T-helper 2 cell treated with Interferon-gamma antibody and Interleukin-4, amounts not matched to agents 100 ng/mL and 5 ng/mL, for 36 hours (primary cell): ENCODE measurements at places on chromosomes 2 and 18. TPM values are rescaled to one million over a fixed set of nuclear protein-coding genes. Genes with fewer than 3 reads are reported as not detected.

SCYGR4 gene
- total RNA-seq: not detected in 2 replicates

SNRNP27 gene
- 53.5 and 57.6 TPM in 2 replicates for total RNA-seq

STARD6 gene
- total RNA-seq: 0.27 TPM in 1 of 2 replicates, not detected in the other

ADCY3 gene
- 71.1 and 73.3 TPM in 2 replicates for total RNA-seq

ABCB6 gene
- total RNA-seq: 13.8 and 14.0 TPM in 2 replicates
